Stimulated activated CD4-positive, alpha-beta T cell treated with anti-CD3 and anti-CD28 coated beads, TNF-alpha, amount 100 ng/mL, for 1 hour (primary cell): ENCODE measurements at places on chromosomes 3 and 15.

DNA sequence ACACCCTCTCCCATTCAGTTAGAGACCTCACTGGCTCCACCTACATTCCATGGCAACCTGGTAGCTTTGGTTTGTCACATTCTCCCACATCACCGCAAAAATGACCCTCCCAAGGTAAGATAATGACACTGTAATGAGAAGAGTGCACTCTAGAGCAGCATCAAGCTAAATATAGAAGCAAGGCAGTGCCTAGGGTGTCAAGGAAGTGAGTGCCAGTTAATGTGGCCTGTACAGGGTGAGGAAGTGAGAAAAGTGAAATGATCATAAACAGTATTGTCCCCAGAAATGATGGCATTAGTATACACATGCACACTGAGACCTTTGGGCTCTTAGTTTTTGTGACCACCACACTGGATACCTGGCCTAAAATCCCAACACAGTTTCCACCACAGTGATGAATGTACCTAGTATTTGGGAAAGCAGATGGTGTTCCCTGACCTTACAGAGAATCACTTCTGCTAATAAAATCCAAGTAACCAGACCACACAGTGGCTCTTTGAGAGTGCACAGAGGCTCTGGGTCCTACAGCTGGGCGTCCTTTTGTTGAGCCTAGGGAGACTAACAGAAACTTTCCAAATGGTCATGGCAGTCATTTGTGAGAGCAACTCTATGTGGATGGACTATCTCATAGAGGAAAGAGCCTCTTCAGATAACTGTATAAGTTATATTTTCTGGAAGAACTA, 106.6 kb downstream of the ARPP21 start:
- DNase-seq = no peak

DNA sequence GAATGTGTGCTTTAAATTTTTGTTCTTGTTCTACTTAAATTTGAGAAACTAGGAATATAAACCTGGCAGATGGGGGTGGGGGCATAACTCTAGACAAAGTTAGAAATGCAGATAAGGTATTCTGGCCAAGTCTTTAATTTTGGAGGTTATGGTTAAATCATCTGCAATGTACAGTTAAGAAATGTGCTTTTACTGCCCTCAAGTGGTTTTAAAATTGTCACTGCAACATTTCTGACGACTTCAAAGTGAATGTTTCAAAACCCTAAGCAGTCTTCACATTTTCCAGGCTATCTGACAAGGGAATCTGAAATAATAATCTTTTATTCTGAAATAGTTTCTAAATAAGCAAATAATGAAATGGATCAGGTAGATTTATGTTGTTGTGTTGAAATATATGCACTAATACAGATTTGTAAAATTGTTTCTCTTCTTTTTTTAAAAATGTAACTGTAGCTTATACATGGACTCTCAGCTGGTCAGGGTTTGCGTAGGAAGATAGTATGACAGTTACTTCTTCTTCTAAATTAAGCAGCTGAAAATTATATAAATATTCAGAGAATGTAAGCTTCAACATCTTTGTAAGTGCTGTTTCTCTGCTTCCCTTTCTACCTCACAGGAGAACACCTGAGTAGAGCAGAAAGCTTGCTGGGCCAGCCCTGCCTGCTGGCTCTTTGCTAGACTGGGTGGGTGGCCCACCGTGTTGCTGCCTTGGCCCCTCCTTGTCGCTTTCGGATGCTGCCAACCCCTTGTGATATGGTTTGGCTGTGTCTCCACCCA, 45.0 kb downstream of the SUCNR1 start:
- no peak for DNase-seq

DNA sequence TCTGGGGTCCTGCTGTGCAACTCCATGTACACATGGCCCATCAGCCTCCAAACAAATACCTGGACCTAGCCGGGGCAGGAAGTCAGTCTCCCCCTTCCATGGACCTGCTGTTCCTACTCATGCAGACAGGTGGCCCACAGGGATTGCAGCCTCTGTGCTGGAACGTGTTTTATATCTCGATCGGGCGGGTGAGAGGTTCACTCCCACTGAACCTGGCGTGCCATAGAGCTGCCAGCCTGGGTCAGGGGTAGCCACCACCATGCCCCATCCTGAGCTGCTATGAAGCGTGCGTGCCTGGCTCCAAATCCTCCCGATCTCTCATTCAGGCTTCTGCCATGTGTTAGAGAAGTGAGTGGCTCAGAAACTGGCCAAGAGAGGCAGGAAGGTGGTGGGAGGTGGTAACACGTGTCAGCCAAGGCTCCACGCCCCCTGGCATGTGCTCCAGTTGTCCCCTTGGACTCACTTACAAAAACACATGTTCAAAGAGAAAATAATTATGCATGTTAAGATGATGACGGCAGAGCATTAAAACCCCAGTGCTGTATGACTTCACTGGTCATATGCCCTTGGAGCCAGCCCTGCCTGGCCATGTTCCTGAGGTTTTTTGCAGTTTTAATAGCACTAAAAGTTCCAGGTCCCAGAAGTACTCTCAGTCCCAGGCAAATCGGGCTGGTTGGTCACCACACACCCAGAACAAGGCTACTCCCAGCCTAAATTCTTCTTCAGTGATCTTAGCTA, 30.6 kb downstream of the CTSH start:
- no peak for DNase-seq

- DNase-seq = no peak
These were observed 46.1 kb upstream of the ABI3BP start for GRCh38 chr3:101039285-101039684.

DNA sequence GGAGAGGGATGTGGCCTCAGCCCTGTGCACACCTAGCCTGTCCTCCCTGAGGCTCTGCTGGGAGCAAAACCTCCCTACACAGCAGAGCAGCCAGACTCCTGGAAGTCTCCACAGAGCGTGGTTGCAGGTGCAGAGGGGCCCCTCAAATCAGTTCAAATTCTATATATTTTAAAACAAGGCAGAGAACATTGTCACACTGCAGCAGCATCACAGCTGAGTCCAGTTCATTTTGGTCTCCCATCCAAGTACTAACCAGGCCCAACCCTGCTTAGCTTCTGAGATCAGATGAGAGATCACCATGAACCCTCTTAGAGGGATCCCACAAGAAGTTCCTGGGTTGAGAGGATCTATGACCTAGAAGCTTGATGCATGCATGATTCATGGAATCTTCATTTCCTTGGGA, 331.0 kb upstream of the RGMA start:
- DNase-seq = no peak

GRCh38 chr3:158847452-158847821, 45.6 kb downstream of the MFSD1 start:
- no peak for DNase-seq

DNA sequence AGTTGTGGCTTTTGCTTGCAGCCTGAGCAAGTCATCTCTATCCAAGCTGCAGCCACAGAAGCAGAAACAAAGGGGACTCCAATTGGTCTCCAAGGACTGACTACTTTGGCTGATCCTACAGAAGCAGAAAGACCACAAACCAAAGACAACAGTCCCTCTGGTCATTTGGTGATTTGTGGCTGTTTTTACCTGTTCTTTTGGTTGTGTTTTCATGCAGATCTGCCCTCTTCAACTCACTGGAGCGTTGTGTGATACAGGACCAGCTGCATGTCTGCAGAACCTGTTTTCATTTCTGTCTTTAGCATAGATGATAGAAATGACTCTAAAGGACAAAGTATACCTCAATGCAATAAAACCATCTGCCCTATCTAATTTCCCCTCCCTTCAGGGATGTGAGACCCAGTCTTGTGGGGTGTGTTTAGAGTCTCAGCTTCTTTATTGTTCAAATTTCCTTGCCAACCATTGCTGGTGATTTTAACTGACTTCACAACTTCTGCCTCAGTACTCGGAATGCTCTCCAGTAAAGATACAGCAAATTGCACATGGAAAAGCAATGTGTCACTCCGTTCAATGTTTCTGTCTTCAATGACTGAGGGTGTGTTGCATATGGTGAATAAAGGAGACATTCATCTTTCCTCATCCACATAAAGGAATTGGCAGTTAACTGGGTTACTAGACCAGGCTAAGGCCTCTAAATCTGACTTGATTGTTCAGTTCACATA, 48.9 kb upstream of the SLC7A14 start:
- DNase-seq = no peak

DNA sequence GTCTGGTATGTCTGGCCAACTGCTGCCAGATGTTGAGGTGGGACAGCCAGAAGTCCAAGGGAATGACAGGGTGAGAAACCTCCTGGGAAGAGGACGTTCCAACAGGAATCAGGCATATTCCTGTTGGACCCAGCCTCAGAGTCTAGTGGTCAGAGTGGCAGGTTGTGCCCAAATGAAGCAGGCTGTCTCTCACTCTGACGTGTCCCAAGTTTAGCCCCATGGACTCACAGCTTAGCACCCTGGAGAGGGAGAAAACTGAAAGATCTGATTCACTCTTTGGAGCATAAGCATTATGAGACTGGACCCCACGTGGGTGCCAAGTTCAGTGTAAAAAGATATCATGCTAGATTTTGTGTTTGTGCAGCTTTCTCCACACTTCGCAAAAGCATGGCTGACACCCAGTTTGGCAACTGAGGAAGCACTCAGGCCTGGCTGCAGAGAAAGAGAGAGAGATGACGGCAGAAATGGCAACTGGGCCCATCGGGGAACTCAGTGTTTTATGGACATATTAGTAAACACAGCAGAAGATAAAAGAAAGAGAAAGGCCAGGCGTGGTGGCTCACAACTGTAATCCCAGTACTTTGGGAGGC, 88.2 kb upstream of the LMCD1 start:
- no peak for DNase-seq

DNA sequence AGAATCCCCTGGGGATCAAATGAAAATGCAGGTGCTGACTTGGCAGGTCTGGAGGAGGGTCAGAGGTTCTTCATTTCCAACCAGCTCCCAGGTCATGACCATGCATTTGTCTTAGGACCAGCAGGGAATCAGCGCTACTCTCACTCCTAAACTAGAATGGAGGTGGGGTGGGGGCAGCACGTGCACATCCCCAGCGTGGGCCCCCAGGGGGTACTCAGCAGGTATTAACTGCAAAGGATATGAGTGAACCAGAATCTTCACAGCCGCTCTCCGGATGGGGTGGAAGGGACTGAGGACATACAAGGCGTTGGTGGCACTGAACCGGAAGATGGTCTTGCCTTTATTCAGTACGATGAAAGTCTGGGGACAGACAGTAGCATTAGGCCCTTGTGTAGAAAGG, 19.4 kb downstream of the SCN5A start:
- DNase-seq = no peak

GRCh38 chr15:70023769-70024491, 73.8 kb downstream of the TLE3 start:
- DNase-seq = no peak

DNA sequence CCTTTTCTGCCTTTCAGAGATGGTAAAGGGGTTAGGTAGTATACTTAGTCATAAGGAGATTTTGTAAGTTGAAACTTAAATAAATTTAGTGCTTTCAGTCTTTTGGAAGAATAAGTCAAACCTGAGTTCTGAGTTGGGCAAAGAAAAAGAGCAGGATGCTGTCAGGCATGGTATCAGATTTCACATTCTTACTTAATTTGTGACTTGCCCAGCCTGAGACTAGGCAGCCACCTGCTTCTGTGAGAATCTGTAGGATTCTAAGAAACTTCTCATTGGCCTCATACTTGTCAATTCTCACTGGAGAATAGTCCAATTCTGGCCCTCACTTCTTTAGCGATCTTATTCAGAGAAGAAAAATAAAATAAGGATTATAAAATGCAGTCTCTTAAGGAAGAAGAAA, 577.5 kb downstream of the DIPK2A start:
- no peak for DNase-seq

- no peak for DNase-seq
These were observed 80.2 kb downstream of the LPP start for GRCh38 chr3:188234132-188234531.

- DNase-seq = no peak
These were observed 429.0 kb upstream of the ATP11B start for GRCh38 chr3:182364323-182364722.
